Stimulated activated CD4-positive, alpha-beta T cell treated with anti-CD3 and anti-CD28 coated beads, Interleukin-4, amount 100 ng/mL, for 1 hour (primary cell): ENCODE measurements at places on chromosomes 12 and 14.

DNA sequence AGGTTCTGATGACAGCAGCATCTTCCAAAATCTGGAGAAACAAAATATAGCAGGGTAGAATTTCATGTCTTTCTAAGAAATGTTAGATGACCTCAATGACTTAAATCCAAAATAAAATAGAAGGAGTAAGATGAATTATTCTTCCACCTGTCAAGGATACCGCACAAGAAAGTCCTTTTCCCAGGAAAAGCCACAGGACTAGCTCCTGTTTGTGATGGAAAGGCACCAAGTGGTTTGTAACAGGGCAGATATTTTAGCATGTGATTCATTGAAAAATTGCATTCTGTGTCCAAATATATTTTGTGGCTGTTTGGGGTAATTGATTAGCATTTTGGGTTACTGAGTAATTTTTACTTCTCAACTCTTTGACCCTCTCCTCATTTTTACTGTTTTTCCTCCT lies 2.7 kb downstream of the CD163L1 start:
- no peak for DNase-seq

- no peak for DNase-seq
Measured at GRCh38 chr12:50862316-50862715, 19.6 kb downstream of the TMPRSS12 start.

- DNase-seq, result no peak
Measured at GRCh38 chr14:103362780-103363179, 22.4 kb upstream of the MARK3 start.

GRCh38 chr12:123038966-123039365 lies 58.5 kb downstream of the ARL6IP4 start:
- no peak for DNase-seq

GRCh38 chr12:92010853-92011701 lies 134.6 kb downstream of the BTG1 start:
- no peak for DNase-seq

- no peak for DNase-seq
Measured at GRCh38 chr14:53103636-53104340, 49.3 kb downstream of the DDHD1 start.

- DNase-seq, result no peak
Measured at GRCh38 chr12:12872934-12873275, 18.5 kb upstream of the GPRC5A start.

GRCh38 chr14:81311141-81311540 lies 89.0 kb downstream of the STON2 start:
- DNase-seq, result no peak

- DNase-seq, result no peak
Measured at GRCh38 chr14:77322250-77322902, 1.5 kb downstream of the GSTZ1 start.

DNA sequence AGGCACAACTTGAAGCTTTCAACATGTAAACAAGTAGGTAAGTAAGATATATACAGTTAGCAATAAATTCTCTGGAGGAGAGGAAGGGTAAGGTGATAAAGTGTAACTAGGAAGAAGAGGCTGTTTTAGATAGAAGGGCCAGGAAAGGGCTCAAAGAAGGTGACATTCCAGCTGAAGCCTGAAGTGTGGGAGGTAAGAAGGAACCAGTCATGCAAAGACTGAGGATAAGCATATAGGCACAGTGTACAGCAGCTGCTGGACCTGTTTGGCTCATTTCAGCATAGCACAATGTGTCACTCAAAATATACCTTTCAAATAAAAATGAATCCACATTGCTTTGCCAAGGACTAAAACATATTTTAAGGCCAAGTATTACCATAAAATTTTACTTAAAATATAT lies 28.6 kb upstream of the ARL1 start:
- DNase-seq, result no peak

DNA sequence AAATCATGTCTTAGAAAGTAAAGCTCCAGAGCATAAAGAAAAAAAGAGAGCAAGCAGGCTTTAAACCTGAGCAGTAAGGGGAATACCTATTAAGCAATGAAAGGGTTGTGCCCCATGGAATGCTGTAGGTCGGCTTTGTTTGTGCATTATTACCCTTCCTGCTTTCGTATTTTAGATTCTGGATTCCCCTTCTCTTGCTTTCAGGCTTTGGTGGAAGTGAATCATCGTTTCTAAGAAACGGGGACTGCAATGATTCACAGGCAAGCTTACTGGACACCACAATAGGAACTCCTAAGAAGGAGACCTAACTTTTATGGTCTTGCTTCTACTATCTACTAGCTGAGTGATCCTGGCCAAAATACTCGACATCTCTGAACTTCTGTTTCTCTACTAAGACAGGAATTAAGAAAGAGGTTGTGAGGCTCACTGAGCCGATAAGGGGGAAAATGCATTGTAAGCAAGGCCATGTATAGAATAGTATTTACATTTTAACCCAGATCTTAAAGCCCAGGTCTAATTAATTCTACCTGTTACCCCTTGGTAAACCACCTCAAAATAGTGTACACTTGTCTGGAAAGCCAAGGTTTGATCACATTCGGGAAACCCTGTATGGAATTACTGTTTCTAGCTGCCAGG lies 1.2 kb upstream of the BMAL2 start:
- DNase-seq, result no peak

- no peak for DNase-seq
Measured at GRCh38 chr12:87991483-87991882, 37.7 kb downstream of the C12orf50 start.

- no peak for DNase-seq
Measured at GRCh38 chr14:89566644-89567415, 149.8 kb upstream of the FOXN3 start.

DNA sequence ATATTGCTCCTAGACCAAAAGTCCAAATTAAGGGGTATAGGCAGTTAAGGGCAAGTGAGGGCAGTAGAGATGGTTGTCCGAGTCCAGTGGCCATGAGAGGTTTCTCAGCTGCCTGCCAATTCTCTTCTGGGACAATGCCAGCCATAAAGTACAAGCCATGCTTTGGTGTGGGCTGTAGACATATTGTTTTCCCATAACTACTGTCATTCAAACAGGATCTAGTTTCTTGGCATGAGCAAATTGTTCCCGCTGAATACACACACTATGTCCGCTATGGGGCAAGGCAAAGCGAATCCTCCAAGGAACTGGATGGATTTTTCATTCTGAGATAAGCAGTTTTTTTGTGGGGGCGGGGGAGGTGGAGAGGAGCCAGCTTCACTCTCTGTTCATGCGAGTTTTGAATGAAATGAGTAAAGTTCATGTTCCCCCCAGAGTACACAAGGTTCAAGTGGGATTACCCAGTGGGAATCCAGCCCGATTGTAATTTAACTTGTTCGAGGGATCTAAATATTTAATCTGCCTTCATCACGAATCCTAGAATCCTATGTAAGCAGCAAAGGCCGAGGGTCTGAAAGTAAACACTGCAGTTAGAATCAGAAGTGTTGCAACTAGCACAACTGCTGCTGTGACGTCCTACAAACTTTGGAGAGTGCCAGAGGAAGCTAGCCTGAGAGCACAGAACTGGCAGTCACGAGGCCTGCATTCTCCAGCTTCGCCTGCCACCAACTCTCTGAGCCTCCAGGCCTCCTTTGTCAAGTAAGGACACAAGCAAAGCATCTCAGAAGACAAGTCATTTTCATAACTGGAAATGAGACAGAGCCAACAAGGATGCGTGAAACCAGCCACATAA lies 137.0 kb downstream of the CRADD start:
- DNase-seq, result no peak

DNA sequence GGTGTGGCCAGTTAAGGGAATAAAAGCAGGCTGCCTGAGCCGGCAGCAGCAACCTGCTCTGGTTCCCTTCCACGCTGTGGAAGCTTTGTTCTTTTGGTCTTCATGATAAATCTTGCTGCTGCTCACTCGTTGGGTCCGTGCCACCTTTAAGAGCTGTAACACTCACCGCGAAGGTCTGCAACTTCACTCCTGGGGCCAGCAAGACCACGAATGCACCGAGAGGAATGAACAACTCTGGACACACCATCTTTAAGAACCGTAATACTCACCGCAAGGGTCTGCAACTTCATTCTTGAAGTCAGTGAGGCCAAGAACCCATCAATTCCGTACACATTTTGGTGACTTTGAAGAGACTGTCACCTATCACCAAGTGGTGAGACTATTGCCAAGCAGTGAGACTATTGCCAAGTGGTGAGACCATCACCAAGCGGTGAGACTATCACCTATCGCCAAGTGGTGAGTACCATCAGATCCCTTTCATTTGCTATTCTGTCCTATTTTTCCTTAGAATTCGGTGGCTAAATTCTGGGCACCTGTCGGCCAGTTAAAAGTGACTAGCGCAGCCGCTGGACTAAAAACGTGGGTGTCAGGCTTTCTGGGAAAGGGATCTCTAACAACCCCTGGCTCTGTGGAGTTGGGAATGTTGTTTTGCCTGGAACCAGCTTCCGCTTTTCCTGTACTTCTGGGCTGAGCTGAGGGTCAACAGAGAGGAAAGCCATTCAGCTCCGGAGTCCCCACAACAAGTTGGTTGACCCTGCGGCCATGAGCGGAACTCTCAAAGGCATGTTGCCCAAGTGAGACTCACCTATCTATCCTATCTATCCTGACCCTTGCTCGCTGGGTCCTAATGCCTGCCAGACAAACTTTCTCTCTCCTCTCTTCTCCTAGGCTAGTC lies at the start of gene DHRS2:
TSS of gene DHRS2 (plus strand) at position 48 of the 895 bp plus-strand sequence. CDS start 2,501 bp downstream, outside the sequence.
- no peak for DNase-seq
